ENCODE measurements at places on chromosomes 5 and 9.

- DNase-seq: no peak
Observed at GRCh38 chr9:3955305-3955687, 344.6 kb downstream of the GLIS3 start.

DNA sequence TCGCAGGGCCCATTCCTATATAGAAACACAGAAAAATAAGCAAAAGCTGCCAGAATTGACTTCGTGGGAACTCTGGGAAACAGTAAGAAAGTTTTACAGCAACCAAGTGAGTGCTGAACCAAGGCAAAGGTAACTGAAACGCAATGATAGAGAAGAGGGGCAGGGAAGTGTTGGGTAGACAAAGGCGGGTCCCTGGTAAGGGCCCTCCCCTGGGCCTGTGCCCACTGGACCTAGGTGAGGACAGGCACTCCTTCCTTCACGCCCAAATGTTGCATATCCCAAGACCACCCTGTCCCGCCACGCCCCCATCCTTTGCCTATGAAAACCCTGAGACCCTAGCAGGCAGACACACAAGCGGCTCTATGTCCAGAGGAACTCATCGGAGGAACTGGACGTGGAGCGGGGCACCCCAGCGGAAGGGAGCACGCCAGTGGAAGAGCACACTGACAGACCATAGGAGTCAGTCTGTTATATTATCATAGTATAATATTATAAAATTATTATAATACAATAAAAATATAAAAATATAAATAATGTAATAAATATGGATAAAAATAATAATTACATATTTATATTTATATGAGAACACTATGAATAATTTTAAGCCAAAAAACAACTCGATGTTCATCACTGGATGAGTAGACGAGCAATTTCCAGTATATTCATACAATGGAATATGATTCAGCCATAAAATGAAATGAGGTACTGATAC lies 27.9 kb downstream of the CDKN2A start:
- no peak for DNase-seq

- peak; percentile 86 for DNase-seq
Observed at GRCh38 chr9:22097707-22098106, 88.6 kb upstream of the CDKN2B start.

GRCh38 chr5:175257128-175257846 lies 186.7 kb downstream of the DRD1 start:
- DNase-seq: no peak

- DNase-seq: no peak
Observed at GRCh38 chr9:8783941-8784340, 984.4 kb upstream of the DMAC1 start.

GRCh38 chr5:119274767-119275130 lies 81.1 kb upstream of the TNFAIP8 start:
- peak; percentile 83 for DNase-seq

- no peak for DNase-seq
Observed at GRCh38 chr9:15374825-15375224, 47.9 kb upstream of the SNAPC3 start.

GRCh38 chr5:95022967-95023695 lies 261.8 kb downstream of the MCTP1 start:
- DNase-seq: peak; percentile 58

DNA sequence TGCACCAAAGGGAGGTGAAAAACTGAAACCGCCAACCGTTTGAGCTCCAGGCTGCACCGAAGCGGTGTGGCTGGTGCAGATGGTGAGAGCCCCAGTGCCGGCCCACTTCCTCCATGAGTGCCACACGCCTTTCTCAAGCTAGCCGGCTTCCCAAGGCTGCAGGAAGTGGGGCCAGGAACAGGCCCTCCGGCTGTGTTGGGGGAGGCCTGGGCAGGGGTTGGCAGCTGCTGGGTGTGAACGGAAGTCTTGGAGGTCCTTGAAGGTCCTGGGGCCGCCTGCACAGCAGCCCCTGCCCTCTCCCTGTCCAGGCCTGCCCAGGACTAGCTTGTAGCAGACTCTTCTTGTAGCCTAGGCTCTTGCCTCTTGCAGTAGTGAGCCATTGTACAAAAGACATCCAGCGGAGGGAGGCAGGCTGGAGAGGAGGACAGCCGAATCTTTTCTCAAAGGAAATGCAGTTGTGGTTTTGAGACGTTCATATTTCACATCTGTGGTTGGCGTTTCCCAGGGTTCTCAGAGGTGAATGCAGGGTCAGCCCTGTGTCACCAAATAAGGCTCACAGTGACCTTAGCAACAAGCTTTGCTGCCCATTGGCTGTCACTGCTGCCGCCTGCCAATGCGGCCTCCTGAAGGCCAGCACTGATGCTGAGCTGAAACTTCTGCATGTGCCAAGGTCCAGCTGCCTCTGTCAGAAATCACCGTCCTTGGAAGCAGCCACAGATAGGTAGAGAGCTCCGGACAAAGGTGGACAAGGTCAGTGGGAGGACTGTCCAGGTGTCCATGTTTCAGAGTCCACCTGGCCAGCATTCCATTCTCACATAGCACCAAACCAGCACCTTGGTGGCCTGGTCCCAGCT lies 23.9 kb downstream of the IRF1 start:
- peak; percentile 71 for DNase-seq

DNA sequence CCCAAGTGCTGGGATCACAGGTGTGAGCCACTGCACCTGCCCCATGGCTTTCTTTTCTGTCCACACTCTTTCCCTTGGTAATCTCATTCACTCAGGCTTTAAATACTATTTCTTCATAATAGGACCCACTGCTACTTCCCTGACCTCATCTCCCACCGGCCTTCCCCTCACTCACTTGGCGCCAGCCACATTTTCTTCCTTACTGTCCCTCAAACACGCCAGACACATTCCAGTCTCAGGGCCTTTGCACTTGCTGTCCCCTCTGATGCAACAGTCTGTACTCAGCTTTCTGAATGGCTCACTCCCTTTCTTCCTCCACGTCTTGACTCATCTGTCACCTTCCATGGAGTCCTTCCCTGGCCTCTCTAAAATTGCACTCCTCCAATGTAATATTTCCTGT lies 111.1 kb upstream of the MVB12B start:
- no peak for DNase-seq

DNA sequence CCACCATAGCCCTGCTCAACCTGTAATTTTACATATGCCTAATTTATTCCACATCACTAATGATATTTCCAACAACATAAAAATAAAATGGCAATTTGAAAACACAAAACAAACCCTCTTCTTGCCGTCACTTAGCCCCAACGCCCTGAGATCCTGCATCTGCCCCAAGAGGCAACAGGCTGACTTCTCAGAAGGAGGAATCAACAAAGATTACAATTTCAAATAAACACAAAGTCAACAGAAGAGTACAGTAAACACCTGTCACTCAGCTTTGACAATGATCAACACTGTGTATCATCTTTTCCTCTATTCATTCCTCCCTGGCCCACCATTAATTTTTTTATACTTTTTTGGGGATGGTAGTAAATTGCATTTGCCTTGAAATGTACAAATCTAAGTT lies 19.8 kb downstream of the EPB41L4B start:
- DNase-seq: no peak

DNA sequence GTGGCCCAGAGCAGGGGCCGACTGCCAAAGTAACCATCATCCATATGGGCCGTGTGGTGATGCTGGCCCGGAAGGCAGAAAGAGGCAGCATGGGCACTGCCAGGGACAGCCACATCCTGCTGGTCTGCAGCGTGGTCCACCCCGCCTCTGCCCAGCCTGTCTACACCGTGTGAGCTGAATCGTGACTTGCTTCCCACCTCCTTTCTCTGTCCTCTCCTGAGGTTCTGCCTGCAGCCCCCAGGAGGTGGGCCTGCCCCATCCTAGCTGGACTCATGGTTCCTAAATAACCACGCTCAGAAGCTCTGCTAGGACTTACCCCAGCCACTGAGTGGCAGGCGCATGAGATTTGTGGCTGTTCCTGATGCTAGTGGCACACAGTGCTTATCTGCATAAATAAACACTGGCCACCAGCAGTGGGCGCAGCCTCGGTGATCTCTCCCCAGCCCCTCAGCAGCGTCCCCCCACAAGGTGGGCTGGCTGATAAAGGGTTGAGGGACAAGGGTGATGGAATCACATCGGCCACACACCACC lies 22.6 kb upstream of the SUSD3 start:
- no peak for DNase-seq

DNA sequence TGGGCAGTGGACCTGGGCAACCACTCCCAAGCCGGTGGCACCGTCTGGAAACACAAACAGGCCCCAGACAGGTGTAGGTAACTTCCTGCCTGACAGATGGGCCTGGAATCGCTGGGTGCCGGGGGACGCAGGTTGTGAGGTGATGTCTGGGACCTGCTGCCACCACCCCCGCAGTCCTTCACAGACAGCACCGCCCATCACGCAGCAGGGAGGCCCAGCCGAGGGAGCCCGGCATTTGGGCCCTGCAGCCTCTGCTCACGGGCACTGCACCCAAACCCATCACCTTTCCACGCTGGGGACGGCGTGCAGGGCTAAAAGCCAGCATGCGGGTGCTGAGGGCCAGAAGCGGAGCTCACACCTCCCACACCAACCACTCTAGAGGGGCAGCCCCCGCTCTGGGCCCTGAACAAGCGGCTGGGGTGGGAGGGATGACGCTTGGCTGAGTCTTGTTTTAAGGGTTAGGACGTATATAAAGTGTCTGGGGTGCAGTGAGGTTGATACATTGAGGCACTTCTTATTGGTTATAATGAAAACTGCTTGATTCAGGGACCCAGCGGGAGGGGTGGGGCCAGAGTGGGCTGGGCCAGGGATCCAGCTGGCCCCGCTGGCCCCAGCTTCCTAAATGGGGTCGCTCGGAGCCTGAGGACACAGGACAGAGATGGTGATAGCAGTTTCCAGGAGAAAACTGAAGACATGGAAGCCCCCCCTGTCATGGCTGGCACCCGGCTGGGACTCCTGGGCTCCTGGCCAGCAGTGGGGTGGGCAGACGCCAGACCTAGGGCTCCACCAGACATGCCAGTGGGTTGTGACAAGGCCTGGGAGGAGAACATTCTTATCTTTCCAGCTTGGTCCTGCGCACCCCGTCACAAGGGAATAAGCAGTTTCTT lies 11.3 kb downstream of the MYMK start:
- DNase-seq: no peak

DNA sequence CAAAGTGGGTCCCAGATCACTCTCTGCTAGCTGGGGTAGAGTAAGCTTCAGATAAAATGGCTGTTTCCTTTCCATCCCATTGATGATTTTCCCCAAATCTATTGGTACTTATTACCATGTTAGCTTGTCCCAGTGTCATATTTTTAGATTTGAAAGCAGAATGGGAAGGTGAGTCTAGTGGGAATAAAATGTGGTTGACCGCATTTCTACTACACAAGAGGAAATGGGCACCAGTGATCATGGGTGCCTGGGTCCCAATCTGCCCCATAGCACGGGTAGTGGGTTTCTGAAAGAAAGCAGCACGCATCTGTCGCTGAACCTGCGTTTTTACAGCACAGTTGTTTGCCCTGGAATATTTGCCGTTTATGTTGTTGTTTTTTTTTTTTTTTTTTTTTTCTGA lies 20.1 kb downstream of the DAPK1 start:
- no peak for DNase-seq

DNA sequence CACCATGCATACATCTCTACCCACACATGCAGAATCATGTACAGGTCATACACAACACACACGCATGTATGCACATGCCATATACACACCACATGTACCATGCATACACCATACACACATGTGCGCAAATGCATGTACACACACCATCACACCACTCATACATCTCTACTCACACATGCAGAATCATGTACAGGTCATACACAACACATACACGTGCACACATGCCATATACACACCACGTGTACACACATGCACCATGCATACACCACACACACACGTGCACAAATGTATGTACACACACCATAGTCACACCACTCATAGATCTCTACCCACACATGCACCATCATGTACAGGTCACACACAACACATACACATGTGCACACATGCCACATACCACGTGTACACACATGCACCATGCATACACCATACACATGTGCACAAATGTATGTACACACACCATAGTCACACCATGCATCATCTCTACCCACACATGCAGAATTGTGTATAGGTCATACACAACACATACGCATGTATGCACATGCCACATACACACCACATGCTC lies 14.0 kb downstream of the GRIN1 start:
- DNase-seq: no peak

- DNase-seq: no peak
Observed at GRCh38 chr9:69073103-69073502, 37.6 kb downstream of the FXN start.

DNA sequence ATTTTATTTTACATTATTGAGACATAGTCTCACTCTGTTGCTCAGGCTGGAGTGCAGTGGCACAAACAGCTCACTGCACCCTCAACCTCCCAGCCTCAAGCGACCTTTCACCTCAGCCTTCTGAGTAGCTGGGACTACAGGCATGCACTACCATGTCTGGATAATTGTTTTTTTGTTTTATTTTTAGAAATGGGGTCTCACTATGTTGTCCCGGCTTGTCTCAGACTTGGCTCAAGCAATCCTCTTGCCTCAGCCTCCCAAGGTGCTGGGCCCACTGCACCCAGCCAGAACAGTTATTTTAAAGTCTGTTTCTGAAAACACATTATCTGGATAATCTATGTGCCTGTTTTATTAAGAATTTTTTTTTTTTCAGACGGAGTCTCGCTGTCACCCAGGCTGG lies 62.0 kb downstream of the TEX10 start:
- DNase-seq: no peak

DNA sequence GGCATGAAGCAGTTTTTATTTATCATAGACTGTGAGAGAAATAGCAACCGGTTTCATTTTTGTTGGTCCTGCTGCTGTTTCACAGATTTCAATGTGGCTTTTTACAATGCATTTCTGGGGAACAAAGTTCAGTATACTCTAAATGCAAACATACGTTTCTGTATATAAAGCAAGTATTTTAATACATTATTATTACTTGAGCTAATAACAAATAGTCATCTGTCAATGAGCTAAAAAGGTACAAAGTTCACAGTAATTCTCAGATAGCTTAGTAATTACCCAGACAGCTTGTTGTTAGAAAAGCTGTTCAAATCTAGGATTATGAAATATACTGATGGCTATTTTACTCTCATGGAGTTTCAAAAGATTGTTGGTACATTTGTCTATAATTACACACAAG lies 50.8 kb downstream of the PBX3 start:
- no peak for DNase-seq

DNA sequence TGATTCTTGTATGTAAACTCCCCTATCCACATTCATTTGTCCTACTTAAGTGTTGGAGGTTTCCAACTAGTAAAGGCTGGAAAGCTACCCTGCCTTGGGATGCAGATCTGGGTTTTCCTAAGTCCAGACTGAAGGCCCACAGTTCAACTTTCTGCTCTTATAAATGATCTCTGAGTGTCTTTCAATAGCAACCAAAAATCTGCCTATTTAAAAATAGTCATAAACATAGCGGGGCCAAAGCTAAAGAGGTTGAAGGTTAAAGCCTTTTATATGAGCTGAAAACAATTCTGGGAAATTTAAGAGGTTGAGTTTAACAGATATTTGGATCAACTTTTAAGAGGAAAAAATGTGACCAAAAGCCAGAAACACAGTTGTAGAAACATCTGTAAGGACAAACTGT lies 87.2 kb downstream of the NTRK2 start:
- DNase-seq: no peak

DNA sequence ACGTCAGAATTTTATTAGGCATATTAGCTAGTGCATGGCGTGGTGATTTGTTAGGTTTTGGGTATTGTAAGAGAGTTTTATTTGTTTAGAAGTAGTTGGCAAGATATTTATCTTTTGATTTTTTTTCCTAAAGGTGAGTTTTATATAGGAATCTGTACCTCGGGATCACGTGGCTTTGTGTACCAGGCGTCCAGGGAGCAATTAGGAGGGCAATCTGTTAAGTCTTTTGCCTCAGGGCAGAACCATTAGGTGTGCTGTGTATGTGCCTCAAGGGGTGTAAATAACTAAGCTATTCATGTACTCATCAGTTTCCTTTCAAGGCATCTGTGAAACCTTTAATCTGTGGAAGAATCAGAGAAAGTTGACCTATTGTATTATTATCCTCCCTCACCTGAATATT lies 39.4 kb downstream of the ZSWIM6 start:
- no peak for DNase-seq

Data from ELR (cell line).